Tibial nerve (tissue), 4 donors: ENCODE measurements at places on chromosomes 1 and 21. TPM values are rescaled to one million over a fixed set of nuclear protein-coding genes. Genes with fewer than 3 reads are reported as not detected.

HSD11B1 gene
- total RNA-seq = 92.2 TPM

DNA sequence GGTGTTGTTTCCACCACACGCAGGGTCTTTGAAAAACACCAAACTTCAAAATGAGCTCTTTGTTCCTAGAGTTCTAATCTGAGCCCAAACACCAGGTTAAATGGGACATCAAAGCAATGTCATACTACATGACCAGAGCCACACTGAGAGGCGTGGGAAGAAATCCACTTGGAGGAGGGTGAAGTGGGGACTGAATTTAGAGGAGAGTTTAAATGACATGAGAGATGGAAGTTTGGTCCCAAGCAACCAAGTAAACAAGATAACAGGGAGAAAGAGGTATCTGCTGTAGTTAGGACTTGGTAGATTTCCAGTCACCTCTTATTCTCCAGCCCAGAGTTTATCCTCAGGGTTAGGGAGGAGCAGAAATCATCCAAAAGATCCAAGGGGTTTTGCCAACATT is 290.9 kb upstream of the FAM78B start:
- no peak for DNase-seq

DNA sequence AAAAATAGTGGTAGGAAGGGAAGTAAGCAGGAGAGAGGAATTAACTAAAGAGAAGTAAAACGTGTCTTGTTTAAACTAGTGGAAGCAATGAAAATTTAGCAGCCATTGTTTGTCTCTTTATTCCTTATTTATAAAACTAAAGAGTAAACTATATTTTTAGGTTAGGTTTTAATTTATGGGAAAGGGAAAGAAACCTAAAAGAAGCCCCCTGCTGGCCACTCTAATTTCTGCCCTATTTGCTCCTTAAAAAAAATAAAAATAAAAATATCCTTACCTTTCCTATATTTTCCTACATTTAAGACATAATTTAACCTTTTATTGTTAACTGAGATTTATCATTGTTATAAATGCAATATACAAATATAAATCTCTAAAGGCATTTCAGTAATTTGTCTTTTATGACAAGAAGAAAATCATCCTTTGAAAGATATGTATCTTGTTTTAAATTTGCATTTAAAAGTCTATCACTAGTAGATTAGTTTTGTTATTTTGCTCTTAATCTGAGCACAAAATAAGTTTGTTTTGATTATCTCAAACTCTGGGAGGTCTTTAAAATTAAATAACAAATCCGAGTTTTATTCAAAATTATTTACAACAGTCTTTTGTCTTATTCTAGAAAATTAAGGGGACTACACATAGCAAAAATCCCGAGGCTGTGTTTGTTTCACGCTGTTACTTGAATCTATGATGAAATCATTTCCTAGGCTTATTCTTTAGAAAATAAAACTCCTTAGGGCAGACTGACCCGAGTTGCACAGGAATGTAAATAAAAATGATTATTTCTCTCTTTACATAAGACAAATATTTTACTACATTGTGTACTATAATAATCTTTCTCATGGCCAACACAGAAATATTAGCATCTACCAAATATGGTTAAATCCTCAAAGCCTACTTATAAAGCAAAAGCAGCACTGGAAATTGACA is 201.7 kb downstream of the NRIP1 start:
- DNase-seq = no peak

DNA sequence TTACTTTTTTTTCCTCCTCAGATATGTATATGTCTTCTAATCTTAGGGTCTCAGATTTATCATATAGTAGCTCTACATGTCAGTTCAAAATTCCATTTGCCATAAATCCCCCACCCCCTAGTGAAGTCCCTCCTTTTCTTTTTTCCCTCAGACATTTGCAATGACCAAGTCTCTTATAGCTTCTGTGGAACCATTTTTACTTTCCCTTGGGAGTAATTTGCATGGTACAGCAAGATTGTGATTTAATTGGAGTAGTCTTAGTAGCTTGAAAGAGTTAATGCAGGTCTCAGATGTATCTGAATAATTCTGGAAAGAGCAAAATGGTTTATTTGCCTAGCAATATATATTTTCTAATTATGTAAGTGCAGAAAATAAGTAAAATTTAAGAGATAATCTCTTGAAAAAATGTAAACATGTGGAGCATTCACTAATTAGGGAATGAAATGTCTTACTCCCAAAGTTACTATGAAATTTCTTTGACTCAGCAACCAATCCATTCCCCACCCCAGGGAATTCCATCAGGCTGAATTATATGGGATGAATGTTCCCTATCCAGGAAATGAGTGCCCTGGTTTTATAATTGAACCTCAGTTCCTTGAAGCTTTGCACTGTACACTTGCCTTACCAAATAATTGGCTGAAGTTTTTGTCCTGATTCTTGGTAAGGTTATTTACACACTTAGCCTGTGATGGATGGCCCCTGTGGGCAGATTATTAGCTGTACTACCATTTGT is 267.0 kb downstream of the DNM3 start:
- no peak for DNase-seq
